Amygdala (tissue), 56 donors: ENCODE measurements at places on chromosomes 4 and X.

GRCh38 chr4:175772170-175772705 lies 39.8 kb downstream of the GPM6A start:
- DNase-seq, result no peak

DNA sequence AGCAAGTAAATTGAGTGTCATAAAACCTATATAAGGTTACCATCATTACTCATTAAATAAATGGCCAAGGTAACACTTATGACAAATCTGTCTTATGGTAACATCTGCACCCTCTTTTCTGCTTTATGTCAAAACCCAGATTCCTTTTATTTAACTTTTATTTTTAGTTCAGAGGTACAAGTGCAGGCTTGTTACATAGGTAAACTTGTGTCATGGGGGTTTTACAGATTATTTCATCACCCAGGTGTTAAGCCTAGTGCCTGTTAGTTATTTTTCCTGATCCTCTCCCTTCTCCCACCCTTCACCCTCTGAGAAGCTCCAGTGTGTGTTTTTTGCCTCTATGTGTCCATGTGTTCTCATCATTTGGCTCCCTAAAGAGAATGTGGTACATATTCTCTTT lies 930.7 kb downstream of the CCSER1 start:
- DNase-seq, result no peak

GRCh38 chr4:15434091-15434490 lies 6.3 kb downstream of the C1QTNF7 start:
- DNase-seq, result no peak

DNA sequence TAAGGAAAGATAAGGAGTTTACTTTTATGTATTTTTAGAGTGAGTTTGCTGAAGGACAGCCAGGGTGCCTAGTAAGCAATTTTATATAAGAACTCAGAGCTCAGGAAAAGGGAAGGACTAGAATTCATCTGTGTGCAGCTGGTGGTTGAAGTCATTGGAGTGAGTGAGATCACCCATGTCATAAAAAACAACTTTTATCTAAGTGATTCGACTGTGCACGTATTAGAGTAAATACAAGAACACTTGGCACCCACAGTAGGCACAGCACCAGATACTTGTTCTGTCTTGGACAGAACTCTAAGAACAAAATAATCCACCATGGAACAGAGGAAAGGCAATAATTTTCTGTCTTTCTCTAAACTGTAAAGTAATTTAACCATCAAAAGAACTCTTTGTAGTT lies 31.6 kb downstream of the SYNPO2 start:
- DNase-seq, result no peak

DNA sequence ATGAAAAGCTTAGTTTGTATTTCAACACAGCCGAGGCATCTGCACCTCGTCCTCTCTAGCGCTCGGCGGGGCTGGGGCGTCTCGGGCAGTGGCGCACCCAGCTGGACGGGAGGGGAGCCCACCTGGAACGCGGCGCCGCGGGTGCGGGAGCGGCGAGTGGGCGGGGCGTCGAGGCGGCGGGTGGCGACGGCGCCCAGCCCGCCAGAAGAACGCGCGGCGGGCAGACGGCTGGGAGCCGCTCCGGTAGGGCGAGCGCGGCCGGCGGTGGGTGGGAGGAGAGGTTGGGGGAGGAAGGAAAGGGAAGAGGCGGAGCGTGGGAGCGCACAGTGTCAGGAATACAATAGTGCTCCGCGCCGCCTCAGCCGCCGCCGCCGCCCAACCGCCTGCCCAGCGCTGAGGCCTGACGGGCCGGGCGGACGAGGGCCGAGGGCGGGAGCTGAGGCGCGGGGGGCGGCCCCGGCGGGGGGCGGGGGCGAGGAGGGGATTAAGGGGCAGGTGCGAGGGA lies at the start of gene JADE3:
Gene JADE3, plus strand, starts transcription at position 324 of the 505 bp plus-strand sequence. CDS start 72,474 bp downstream, outside the sequence.
- DNase-seq, result peak; percentile 16

DNA sequence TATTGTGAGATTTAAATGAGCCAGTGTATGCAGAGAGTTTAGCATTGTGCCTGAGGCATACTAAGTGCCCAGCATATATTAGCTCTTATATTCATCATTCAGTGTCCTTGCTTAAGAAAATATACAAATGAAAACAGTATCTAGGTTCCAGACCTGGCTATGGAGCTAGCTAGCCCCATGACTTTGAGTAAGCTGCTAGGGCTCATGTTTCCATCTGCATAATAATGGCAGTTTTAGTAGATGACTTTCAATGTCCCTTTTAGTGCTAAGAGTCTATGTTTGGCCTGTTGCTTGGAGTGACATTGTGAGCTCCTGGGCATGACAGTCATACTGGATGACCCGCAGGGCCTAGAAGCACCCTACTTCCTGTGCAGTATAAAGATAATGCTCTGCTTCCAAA lies 435.3 kb downstream of the ZIC3 start:
- no peak for DNase-seq

DNA sequence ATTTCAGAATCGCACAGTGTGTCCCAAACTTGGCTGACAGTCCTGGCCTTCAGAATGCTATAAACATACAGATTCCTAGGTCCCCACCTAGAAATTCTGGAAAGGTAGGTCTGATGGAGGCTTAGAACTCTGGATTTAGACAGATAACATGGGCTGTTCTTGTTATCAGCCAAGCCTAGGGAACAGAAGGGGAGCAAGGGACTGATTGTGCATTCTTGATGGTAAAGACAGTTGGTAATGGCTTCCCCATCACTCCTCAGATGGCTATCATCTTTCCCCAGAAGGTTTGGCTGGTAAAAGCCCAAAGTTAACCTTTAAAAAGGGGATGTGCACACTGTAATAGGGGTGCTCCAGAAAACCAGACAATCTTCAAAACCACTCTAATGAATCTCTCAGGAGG lies 35.7 kb downstream of the DIPK2B start:
- DNase-seq, result no peak

DNA sequence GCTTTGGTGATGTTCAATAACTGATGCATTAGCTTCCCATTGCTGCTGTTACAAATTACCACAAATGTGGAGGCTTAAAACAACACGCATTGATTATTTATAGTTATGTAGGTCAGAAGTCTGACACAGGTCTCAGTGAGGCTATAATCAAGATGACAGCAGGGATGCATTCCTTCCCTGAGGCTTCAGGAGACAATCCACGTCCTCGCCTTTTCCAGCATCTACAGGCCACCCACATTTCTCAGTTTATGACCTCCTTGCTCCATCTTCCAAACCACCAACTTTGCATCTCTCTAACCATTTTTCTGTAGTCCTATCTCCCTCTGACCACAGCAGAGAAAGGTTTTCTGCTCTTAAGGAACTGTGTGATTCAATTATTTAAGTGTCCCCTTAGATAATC lies 92.5 kb downstream of the GASK1B start:
- no peak for DNase-seq

GRCh38 chrX:118025226-118025625 lies 91.4 kb downstream of the KLHL13 start:
- DNase-seq, result no peak

DNA sequence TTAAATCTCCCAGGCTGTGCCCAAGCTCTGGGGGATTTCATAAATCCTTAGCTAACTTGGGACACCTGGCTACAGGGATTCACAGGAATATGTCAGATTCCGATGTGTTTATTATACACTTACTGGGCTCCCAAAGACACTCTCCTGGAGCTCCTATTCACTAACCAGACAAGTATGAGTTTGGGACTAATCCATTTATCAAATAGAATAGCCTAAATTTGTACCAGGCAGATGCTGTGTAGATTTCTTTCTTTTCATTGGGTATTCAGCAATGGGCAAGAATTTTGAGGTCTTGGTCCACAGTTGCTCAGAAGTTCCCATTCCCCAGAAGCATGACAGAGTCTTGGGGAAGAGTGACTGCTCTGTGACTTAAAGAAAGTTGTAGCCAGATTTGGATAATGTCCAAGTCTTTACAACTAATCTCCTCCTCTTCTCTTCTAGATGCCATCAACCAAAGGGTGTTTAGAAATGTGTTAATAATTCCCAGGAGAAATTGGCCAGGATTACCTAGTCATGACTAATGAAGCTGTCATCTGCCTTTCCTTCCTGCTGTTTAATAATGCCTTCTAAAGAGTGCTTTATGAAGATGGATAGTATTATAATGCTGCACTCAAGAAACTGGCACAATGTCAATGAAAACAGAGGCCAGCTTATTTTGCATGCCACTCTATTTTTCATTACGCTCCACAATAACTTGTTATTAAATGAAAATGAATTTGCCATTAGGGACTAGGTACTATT lies 120.9 kb downstream of the CHIC2 start:
- DNase-seq, result no peak

DNA sequence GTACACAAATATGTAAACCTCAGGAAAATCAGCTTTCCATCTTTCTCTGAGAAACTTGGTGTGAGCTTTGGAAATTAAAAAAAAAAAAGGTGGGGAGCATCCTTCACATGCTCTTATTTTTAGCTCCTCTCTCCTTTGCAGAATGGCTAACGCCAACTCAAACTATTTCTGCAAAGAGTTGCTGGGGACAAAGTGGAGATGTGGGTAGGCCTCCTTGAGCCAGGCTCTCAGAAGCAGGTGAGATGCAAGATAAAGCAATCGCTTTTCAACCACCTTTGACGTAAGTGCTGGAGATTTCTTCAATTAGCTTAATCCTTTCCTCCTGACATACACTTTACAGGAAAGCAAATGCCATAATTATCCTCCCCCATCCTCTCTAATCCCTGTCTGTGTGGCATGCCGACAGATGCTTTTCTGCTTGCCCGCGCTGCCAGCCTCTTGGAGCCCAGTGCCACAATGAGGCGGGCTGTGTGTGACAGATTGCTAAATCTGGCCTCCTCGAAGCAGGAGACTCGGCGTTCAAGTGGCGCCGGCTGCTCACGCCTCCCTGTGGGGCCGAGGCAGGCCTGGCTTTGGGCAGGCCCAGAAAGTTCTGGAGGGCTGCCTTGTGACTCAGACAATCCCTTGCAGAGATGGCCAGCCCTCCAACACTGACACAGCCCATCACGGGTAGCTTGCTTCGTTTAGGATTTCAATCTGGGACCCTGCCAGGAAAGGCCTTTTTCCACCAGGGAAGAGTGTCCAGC lies 64.9 kb upstream of the SOD3 start:
- no peak for DNase-seq

DNA sequence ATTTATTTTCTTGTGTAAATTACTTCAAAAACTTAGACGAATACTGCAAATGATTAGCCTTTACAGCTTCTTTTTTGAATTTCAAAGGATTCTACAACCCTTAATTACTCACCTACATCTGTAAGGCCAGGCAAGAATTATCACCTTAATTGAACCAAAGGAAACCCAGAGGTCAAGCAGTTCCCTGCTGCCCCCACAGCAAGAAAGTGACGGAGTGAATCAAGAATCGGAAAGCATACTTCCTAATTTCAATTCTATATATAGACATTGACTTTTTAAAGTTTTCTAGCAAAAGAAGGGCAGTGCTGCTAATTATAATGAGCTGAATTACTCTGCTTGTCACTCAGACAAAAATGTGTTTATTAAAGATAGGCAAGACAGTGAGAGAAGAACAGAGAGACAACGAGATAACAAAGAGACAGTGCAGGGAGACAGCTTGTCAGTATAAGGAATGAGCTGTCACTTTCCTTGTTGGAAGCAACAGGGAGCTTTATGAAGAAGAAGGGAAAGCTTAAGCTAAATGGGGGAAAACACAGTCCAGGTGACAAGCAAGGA lies 47.5 kb upstream of the SPANXN4 start:
- no peak for DNase-seq

DNA sequence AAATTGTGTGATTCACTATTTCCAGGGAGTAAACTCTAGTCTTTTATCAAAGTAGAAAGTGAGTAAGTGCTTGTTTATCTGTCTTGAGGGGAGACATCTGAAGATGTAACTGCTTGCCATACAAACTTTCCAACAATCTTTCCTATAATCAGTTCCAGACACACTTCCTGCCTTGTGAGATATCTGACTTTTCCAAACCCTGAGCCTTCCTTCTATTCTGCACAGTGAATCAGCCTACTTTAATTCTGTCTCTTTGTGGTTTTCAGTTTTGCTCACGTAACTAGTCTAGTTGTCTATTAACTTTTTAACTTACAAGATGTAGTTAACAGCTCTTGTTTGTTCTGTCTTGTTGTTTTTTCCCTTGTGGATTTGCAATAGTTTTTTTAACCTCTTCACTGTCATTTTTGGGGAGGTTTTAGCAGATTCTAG lies 947.8 kb downstream of the C4orf33 start:
- DNase-seq, result no peak

DNA sequence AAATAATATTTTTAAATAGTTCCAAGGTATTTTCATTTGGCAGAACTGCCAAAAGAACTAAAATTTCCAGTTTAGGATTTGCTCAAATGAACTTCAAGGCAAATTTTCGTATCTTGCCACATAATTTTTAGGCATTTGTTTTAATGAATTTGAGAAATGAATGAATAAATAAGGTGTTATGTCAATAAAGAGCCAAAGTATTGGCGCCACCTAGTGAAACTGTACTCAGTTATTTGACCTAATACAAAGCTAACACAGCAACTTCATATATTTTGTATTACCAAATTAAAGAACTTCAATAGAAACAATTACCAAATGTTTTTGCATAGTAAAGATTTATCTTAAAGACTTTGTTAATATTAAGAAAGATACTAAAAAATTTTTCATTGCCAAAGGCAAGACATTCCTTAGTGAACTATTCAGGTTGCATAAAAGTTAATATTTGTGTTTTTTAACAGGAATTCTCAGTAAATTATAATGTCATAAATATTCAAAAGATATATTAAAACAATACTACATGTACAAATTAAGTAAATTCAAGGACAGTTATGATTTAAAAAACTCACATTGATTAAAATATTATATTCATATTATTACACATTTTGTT lies 50.3 kb downstream of the STPG2 start:
- DNase-seq, result no peak

- no peak for DNase-seq
Measured at GRCh38 chr4:173074501-173074946, 94.1 kb upstream of the GALNT7 start.

GRCh38 chrX:136880003-136880451 lies 498 bp downstream of the RBMX start:
- no peak for DNase-seq

GRCh38 chr4:117786566-117786965 lies 247.7 kb upstream of the NDST3 start:
- no peak for DNase-seq

GRCh38 chrX:57211906-57212305 lies 74.6 kb upstream of the FAAH2 start:
- no peak for DNase-seq

GRCh38 chrX:16733013-16733412 lies 13.6 kb downstream of the SYAP1 start:
- no peak for DNase-seq

GRCh38 chr4:153439831-153440230 lies 26.3 kb upstream of the TMEM131L start:
- DNase-seq, result no peak

DNA sequence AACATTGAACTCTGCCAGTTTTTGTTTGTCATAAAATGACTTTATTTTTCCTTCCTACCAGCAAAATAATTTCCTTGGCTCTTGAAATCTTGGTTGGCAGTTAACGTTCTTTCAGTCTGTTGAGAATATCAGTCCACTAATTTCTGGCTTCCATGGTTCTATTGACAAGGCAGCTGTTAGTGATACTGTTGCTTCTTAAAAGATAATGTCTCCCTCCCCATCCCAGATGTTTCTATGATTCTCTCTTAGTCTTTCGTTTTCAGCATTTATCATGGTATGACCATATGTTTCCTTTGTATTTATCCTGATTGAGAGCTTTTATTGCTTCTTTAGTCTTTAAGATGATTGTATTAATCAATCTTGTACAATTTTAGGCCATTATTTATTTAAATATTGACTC lies 81.1 kb upstream of the STK26 start:
- no peak for DNase-seq
